ENCODE measurements at places on chromosomes 4 and X.

DNA sequence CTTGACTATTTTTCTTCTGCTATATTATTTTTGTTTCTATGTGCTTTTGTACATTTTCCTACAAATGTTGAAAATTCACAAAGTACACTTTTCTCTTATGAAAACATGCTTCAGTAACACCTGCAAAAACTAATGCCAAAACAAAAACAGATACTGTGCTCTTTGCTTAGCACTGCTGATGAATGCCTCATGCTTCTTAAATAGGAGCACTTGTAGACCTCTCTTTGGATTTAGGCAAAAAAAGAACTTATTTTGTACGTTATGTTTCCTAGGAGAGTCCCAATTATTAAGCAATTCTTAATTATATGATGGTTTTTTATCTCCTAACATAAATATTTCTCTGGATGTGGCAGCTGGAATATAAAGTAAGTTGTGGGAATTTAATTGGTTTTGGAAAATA, 285.0 kb upstream of the ARSJ start:
- DNase-seq, result no peak

- no peak for DNase-seq
These were observed 11.5 kb downstream of the ABCG2 start for GRCh38 chr4:88146891-88147290.

- no peak for DNase-seq
These were observed 120.1 kb downstream of the GC start for GRCh38 chr4:71663780-71664179.

GRCh38 chrX:46912098-46912602, at the start of gene JADE3:
TSS of gene JADE3 (plus strand) at chrX:46912421. CDS start at chrX:46984895, 72,474 bp downstream.
- DNase-seq, result peak; percentile 50

GRCh38 chrX:11386001-11386523, 92.8 kb downstream of the AMELX start:
- no peak for DNase-seq

GRCh38 chr4:930827-931193, 1.3 kb downstream of the GAK start:
- DNase-seq, result no peak

Data from NCI-H1694 treated with DMSO at 0.1 percent for 48 hours (cell line).